ENCODE measurements at places on chromosomes 16 and 17.
A peak's percentile ranks its signal among the peaks of the same experiment; 100 is the strongest.

GRCh38 chr17:41308918-41309359, at the start of gene KRTAP16-1:
Gene KRTAP16-1 (minus strand): TSS chr17:41309309. CDS start chr17:41309253, 56 bp downstream.
- DNase-seq, result peak; percentile 54

- no peak for DNase-seq
Observed at GRCh38 chr16:89147085-89147817, 24.3 kb upstream of the CDH15 start.

DNA sequence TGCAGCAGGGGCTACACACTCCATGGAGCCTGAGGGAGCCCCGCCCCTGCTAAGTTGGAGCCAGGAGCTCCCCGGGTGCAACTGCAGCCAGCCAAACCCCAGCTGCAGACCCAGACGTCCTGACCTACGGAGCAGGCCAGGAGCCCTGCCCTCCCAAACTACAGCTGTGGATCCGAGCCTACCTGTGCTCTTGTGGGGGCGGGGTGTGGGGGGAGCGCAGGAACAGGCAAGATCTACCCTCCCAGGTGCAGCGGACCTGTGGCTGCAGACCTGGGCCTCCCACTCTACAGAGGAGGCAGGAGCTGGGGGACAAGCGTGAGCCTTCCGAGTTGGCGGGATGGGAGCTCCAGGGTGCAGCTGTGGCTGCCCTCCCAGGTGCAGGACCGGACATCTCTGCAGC, 29.7 kb upstream of the MYLK3 start:
- no peak for DNase-seq

- no peak for DNase-seq
Observed at GRCh38 chr16:23575834-23576233, 18.3 kb downstream of the UBFD1 start.

GRCh38 chr17:48564188-48565021, 13.7 kb downstream of the HOXB4 start:
- no peak for DNase-seq

- DNase-seq, result no peak
Observed at GRCh38 chr16:49128740-49129139, 152.9 kb downstream of the CBLN1 start.

DNA sequence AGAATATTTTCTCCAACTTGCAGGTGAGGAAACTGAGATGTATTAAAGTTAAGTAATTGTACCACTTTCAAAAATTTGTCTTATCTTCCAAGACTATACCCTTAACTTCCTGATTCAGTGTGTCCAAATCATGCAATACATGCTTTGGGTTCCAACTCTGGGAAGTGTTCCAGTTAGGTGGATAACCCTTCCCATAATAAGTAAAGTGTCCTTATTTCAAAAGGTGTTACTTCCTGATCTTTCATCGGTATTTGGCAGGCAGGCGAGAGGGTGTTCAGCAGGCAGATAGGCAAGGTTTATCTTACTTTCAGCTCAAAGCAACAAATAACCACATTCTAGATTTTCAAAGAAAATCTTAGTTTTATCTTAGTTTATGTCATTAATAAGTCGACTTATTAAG, 46.3 kb upstream of the ARHGAP44 start:
- no peak for DNase-seq

DNA sequence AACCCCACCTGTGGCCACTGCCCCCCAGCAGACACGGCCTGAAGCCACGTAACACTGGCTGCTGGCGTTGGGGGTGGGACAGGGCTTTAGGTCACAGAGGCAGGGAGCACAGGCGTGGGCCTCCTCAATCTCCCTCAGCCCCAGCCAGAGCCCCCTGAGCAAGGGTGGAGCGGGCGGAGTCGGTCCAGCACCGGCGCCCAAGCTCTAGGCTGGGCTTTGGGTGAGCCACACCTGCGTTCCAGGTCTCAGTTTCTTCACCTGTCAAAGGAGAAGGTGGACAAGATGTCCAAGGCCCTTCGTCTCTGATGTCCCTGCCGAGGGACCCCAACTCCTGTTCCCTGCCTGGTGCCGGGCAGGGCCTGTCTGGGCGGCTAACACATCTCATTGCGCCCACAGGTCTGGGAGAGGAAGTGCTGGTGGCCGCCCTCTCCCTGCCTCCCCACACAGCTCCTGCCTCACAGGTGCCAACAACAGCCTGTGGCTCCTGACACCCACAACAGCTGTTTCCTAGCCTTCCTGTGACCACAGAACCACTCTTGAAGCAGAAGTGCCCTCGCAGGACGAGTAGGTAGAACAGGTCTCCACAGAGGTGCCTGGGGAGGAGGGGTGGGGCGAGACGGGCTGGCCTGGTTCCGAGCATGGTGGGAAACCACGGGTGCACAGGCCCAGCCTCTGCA, 12.0 kb downstream of the FAM83G start:
- no peak for DNase-seq

- DNase-seq, result no peak
Observed at GRCh38 chr17:16486373-16487250, 5.4 kb downstream of the LRRC75A start.

- no peak for DNase-seq
Observed at GRCh38 chr17:34682305-34682704, 102.9 kb downstream of the TMEM132E start.

- DNase-seq, result no peak
Observed at GRCh38 chr16:83689385-83689831, 118.4 kb upstream of the HSBP1 start.

GRCh38 chr16:11390573-11391495, 45.6 kb downstream of the RMI2 start:
- no peak for DNase-seq

DNA sequence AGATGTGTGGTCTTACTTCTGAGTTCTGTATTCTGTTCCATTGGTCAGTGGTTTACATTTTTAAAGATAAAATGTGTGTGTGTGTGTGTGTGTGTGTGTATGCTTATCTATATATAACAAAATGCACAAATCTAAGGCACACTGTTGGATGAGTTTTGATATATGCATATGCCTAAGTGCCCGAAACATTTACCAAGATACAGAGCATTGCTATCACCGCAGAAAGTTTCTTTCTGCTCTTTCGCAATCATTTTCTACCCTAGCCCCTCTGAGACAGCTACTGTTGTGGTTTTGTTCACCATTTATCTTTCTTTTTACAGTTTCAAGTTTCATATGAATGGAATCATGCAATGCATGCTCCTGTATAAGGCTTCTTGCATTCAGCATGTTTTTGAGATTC, 97.0 kb downstream of the MRTFB start:
- DNase-seq, result no peak

DNA sequence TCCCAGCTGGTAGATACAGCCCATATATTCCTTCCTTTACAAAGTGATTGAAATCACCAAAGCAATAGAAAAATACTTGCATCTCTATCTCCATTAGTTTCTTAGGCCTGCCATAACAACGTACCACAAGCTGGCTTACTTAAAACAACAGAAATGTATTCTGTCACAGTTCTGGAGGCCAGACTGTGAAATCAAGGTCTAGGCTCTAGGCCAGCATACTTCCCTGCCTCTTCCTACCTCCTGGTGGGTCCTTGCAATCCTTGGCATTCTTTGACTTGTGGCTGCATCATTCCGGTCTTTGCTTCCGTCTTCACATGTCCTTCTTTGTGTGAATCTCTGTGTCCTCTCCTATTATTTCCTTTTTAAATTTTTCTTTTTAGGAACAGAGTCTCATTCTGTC, 62.5 kb downstream of the ERCC4 start:
- no peak for DNase-seq

GRCh38 chr16:30009085-30009862, 1.6 kb downstream of the DOC2A start:
- DNase-seq, result no peak

DNA sequence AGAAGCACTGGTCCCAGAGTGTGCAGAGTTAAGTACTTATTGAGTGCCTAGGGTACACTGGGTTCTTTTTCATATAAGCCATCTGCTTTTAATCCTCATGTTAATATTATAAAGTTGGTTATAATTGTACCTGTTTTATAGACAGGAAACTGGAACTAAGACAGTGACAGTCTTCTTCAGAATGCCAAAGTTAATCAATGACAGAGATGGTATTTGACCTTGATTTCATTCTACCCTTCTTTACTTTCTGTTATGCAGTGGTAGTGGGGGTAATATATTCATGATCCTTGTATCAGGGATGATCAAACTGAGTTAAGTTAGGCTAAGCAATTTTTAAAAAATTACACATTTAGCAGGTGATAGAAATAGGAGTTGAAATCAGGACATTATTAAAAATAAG, 108.6 kb upstream of the GOT2 start:
- DNase-seq, result no peak

DNA sequence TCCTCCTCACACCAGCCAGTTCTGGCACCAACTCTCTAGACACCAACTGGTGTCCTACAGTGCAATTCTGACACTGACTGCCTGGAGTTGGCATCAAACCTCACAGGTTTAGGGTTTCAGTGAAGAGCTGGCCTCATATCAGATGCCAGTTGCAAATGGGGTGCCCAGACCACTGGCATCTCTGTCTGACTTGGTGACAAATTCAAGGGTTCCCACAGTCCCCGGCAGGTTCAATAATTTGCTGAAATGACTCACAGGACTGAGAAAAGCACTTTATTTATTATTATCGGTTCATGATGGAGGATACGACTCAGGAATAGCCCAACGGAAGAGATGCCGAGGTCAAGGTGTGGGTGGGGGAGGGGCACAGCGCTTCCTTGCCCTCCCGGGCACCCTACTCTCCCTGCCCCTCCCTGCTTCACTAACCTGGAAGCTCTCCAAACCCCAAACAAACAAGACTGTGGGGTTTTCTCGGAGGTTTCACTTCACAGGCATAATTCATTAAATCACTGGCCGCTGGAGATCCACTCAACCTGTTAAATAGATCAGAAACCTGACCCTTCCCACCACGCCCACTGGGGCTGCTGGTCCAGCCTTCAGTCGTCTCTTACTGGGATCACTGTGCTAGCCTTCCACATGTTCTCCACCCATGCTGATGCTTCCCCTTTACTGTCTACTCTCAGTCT, 1.7 kb upstream of the NLRP1 start:
- no peak for DNase-seq

DNA sequence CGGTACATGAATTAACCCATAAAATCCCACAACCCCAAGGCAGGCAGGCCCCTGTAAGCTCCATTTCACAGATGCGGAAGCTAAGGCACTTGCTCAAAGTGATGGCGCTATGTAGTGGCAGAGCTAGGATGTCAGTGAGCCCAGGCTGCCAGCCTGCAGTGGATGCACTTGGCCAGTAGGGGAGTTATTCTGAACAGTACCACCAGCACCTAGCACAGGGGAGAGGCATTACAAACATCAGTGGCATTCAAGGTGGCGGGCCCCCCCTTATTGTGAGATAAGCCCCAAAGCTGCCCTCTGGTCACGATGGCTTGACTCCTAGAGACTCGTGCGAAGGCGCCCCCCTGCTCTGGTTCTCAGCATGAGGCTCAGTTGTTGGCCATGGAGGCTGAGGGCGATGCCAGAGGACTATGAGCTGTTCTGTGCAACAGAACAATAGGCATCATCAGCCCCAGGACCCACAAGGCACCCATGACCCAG, 33.8 kb downstream of the GTF3C1 start:
- peak; percentile 41 for DNase-seq

- no peak for DNase-seq
Observed at GRCh38 chr17:33385133-33385532, 92.0 kb upstream of the ASIC2 start.

- DNase-seq, result no peak
Observed at GRCh38 chr17:63760771-63761539, 12.4 kb downstream of the CCDC47 start.

DNA sequence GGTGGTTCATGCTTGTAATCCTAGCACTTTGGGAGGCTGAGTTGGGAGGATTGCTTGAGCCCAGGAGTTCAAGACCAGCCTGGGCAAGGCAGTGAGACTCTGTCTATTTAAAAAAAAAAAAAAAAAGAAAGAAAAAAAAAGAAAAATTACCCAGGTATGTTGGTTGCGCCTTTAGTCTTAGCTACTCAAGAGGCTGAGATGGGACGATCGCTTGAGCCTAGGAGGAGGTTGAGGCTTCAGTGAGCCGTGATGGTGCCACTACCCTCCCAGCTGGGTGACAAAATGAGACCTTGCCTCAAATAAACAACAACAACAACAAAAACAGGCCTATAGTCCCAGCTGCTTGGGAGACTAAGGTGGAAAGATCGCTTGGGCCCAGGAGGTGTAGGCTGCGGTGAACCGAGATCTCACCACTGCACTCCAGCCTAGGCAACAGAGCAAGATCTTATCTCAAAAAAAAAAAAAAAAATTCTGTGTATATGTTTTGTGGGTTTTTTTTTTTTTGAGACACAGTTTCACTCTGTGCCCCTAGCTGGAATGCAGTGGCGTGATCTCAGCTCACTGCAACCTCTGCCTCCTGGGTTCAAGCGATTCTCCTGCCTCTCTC, 12.5 kb upstream of the ANKRD40CL start:
- no peak for DNase-seq

DNA sequence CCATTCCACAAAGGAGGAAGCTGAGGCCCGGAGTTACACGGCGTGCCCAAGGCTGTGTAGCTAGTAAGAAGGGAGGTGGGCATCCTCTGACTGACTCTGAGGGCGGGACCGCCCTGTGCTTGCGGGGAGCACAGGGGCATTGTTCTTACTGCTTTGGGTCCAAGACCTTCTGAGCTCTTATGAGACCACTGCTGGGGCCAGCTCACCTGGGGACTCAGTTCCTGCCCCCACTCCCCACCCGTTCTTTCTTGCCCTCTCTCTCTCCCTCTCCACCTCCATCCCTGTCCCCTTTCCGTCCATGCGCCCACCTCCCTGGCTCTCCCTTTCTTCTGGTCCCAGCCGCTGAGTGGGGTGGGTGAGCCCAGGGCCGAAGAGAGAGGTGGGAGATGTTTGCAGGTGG, 19.6 kb downstream of the CCR7 start:
- peak; percentile 30 for DNase-seq

- no peak for DNase-seq
Observed at GRCh38 chr17:71548540-71549190, 572.2 kb upstream of the SOX9 start.

- DNase-seq, result no peak
Observed at GRCh38 chr16:67163164-67163998, 1.2 kb upstream of the HSF4 start.

- DNase-seq, result no peak
Observed at GRCh38 chr16:56936491-56936890, 4.5 kb downstream of the HERPUD1 start.

DNA sequence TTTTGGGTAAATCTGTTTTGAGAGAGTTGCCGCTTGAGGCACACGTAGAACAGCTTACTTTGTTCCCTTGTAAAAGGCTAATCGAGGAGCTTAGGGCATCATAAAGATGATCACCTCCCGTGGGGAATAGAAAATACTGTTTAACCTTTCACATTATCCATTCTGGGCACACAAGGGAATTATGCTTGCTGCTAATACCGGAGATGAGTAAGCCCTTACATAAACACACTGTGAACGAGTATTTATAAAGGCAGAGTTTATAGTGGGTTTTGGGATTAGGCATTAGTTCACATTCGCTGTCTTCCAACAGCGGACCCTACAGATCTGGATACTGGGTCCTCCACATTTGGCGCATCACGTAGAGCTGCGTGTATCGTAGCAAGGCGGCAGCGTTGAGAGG, 51.2 kb upstream of the CNTNAP4 start:
- no peak for DNase-seq

DNA sequence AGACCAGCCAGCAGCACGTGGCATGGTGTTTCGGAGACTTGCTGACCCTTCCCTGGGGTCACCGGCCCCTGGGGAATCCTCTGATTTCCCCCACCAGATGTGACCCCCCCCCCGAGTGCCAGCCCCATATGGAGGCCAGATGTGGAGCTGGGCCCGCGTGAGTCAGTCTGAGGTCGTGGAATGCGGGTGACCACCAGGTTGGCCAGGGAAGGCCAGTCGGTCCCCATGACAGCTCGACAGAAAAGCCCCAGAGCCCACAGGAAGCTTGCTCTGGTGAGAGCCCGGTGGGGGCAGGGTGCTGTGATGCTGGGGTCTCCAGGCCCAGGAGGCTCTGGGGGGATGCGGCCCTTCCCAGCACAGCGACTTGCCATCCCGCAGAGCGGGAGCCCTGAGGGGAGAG, 209.0 kb downstream of the NTN1 start:
- DNase-seq, result no peak

- DNase-seq, result peak; percentile 24
Observed at GRCh38 chr17:82937411-82938371, 97.9 kb upstream of the ZNF750 start.

Data from activated CD4-positive, CD25-positive, alpha-beta regulatory T cell treated with anti-CD3 and anti-CD28 coated beads, Interleukin-2, amount 50 U/mL, for 72 hours (primary cell).